CD4-positive, alpha-beta T cell treated with Interleukin-4 for 1 hour (primary cell): ENCODE measurements at places on chromosomes 2 and 18.

DNA sequence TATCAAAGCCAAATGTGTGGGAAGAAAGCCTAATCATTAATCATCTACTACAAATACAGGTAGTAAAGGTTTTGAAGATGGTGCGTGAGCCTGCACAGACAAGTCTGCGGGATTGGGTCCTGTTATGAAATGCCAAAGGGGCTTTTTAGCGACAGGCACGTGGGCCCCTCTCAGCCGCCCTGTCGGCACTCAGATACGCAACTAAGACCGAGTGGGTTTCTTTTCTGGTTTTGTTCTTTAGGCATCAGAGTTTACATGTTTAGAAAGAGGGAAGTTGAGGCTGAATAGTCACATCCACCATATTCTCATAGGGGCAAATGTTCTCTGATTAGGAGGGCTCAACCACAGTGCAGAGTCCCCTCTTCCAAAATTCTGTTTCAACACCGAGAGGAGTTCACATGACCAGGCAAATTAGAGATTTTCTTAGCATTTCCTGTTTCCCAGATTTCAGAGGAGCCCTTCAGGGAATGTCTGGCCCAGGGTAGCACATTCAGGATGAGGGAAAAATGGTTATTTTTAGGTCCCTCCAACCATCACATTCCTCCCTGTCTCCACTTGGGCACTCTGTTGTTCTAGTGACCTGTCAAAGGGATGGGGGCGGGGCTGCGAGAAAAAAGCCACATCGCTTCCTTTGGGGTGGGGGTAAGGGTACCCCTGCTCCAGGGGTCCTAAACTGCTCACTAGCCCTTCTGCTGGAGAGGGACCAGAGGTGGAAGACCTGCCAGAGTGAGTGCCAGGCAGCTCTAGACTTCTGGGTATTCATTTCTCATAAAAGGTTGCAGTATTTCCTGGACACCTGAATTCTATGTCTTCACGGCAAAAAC, 159.2 kb downstream of the BCL2 start:
- DNase-seq, result peak; percentile 19

DNA sequence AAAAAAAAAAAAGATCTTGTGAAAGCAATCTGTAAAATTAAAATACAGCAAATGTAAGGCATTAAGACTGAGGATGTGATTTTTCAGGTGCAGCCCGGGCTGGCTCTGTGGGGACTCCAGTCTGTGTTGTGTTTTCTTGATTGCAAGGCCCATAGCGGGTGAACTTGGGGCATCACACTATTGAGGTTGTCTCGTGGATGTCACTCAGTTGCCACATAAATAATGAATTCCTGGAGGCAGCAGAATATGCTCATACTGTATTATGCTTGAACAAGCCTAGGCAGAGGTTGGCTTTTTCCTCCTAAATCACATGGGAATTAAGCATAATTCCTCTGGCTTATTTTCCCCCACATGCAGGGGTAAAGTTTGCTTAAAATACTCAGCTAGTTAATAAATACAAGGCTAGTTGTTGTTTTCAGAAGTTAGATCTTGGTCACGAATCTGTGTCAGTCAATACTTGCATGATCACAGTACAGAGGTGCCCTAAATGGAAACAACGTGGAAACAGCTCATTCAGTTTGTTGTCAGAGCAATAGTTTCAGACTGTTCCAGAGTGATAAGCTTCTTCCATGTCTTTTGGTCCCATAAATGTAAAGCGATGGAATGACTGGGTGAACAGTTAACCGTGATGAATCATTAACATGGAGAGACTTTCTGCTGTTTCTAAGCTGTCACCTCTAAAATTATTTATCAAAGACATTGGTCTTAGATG, 16.4 kb downstream of the GEMIN6 start:
- no peak for DNase-seq

DNA sequence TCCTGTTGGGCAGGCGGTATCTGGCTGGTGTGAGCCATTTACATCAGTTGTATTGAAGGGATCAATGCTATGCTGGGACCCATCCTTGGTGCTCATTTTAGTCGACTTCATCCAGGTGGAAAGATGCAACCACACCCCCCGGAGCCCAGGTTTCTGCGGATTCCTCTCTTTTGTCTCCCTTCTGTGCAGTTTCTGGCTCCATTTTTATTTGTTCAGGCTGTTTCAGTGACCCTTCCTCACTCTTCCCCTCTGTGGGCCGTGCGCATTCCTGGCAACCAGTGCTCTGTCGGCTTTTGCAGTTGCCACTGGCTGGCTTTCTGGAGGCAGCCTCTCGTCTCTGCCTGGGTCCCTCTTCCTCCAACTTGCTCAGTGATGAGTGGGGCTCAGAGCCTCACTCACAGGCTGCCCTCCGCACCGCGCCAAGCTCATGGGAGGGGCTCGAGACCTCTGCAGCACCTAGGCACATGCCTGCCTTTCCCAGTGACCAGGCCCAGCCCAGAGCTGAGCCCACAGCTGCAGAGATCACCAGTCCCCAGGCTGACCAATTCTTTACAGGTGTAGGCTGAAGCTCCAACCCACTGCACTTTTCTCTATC, 12.1 kb downstream of the SH3RF3 start:
- DNase-seq, result no peak

DNA sequence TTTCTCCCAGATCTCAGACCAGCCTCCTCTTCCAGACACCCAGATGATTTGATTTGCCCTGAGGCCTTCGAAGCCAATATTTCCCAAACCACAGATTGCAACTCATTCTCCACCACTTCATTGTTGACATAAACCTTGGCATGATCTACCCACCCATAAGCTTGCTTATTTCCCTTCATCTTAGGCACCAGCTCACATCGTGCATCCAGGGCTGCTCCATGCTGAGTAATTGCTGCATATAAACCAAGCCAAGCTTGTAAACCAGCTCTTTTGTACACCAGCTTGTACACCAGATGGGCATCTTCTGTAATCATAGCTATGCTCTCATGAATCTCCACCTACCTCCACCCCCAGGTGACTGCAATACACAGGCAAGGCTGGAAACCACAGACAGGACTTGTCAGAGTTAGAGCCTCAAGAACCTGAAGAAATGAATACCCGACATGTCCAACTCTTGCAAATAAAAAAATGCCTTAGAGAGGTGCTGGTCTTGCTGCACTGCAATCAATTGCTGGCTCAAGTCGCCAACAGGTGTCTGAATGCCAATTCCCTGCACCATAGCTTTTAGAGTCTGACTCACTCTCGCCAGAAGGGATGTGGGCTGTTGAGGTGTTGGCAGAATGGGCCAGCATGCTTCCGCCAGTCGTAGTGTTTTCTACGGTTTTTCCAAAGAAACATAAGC, 31.5 kb downstream of the TRABD2A start:
- DNase-seq, result peak; percentile 42

- no peak for DNase-seq
Observed at GRCh38 chr2:224885836-224886547, 156.3 kb downstream of the DOCK10 start.

GRCh38 chr2:126269911-126270310, 386.0 kb upstream of the GYPC start:
- DNase-seq, result no peak

DNA sequence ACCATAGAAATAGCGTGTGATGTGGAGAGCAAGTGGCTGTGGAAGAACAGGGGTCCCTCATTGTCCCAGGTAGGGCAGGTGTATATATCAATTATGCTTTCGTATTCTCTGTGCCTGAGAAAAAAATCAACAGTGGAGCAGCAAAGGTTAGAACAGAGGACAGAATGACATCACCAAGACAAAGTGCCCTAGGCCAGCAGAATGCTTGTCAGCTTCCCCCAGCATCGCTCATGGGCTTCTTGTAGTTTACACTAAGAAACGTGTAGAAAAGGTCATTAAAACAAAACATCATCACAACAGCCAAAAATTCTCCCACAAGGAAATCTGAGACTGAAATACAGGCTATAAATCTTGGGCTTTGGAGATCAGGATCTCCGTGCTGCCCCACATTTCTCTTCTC, 288.0 kb downstream of the TDRD15 start:
- no peak for DNase-seq

DNA sequence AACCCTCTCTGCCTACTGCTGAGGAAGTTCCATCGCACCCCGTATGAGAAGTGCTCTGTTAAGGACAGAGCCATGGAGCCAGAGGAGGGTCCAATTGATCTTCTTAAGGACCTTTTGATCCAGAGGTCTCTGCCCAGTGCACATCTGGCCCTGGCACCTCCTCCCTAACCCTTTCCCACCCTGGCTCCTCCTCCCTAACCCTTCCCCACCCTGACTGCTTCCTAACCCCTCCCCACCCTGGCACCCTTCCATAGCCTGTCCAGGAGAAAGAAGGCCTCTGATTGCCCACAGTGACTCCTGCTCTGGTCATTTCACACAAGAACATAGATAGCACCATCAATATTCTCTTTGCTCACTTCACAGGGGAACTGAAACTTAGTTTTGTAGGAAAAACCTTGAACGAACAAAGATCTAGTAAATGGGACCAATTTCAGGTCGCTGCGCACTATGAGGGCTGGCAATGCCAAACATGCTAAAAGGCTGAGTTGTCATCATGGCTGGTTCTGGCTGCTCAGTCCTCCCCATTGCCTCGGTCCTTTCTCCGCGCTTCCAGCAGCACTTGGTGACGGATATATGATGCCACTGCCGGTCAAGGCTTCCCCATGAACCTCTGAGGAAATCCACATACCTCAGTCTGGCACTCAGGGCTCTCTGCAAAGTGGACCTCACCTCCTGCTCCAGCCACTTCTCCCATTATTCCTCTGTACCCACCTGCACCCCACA, 49.2 kb downstream of the PKDCC start:
- DNase-seq, result no peak

GRCh38 chr2:105397025-105397722, 1.7 kb downstream of the FHL2 start:
- DNase-seq, result no peak
